ENCODE measurements at places on chromosomes 7 and 10.

- DNase-seq, result no peak
These were observed 164.6 kb downstream of the PTPRN2 start for GRCh38 chr7:158422887-158423560.

- no peak for DNase-seq
These were observed 48.8 kb upstream of the OPTN start for GRCh38 chr10:13051126-13051694.

- no peak for DNase-seq
These were observed 1023.6 kb downstream of the XPNPEP1 start for GRCh38 chr10:108899670-108900069.

- DNase-seq, result peak; percentile 72
These were observed 52.1 kb upstream of the JCAD start for GRCh38 chr10:30111340-30112022.

DNA sequence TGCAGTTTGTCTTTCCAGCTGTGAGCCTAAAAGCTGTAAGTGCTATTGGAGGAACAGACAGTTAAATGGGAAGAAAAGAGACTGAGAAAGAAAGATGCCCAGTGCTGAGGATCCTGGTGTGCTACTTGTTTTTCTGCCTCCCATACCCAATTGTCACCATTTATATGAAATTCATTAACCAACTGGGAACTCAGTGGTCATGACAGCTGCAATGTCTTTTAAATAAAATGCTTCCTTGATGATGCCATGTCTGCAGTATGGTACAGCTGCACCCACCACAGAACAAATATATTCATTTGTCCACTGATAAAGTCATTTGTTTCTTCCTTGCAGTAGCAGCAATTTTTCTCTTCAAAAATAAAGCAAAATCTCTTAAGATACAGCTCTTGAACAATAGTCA lies 15.6 kb upstream of the RTKN2 start:
- DNase-seq, result no peak

- no peak for DNase-seq
These were observed 57.7 kb upstream of the COMTD1 start for GRCh38 chr10:75293446-75293820.

GRCh38 chr10:124693801-124694416 lies 50.3 kb downstream of the FAM53B start:
- no peak for DNase-seq

DNA sequence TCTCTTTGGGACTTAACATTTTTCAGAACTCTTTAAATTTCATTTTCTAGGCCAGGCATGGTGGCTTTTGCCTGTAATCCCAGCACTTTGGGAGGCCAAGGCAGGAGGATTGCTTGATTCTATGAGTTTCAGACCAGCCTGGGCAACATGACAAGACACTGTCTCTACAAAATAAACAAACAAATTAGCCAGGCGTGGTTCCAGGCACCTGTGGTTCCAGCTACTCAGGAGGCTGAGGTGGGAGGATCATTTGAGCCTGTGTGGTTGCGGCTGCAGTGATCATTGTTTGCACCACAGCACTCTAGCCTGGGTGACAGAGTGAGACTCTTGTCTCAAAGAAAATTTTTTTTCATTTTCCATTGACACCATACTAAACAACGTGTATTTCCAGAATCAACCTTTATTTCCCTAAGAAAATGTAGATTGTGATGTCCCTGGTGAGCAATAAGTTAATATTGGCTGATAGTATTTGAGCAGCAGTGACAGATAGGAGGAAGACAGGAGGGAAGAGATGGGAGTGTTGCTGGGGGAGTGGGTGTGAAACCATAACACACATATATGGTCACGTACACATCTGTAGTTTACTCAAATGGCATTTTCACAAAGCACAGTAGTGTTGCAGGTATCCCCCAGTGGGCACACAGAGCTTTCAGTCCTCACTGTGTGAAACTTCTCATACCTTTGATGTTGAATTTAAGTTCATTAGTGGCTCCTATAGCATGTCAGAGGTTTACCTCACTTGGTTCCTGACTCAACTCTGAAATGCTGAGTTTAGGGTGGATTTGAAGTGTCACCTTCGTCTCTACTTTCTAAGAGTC lies 205.6 kb downstream of the AUTS2 start:
- no peak for DNase-seq

GRCh38 chr7:24279512-24279911 lies 4.5 kb upstream of the NPY start:
- no peak for DNase-seq

GRCh38 chr10:133442191-133442966 lies 11.4 kb upstream of the SCART1 start:
- DNase-seq, result no peak

GRCh38 chr7:66413379-66414114 lies 208.4 kb downstream of the TPST1 start:
- peak; percentile 95 for DNase-seq

DNA sequence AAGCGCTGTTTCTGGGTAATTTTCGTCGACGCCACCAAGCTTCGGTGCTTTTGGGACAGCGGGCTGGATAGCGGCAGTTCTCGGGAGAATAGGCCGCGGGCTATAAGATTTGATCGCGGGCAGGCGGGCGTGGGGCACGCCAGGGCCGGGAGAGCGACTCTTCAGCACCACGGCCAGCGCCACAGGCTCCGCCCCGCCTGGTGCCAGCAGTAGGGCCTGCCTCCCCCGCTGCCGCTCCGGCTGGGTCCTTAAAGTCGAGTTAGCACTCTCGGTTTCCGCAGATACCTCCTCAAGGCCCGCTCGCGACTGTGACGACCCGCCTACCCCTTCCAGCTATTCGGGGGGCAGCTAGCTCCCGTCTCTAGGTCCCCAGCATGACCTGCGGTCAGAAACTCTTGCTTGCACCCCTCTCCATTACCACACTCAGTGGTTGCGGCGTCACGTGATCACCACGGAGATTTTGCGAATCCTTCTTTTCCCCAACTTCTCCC lies 9.4 kb downstream of the NXPH1 start:
- DNase-seq, result peak; percentile 75

- DNase-seq, result no peak
These were observed 109.3 kb downstream of the SPAG6 start for GRCh38 chr10:22454634-22455033.

DNA sequence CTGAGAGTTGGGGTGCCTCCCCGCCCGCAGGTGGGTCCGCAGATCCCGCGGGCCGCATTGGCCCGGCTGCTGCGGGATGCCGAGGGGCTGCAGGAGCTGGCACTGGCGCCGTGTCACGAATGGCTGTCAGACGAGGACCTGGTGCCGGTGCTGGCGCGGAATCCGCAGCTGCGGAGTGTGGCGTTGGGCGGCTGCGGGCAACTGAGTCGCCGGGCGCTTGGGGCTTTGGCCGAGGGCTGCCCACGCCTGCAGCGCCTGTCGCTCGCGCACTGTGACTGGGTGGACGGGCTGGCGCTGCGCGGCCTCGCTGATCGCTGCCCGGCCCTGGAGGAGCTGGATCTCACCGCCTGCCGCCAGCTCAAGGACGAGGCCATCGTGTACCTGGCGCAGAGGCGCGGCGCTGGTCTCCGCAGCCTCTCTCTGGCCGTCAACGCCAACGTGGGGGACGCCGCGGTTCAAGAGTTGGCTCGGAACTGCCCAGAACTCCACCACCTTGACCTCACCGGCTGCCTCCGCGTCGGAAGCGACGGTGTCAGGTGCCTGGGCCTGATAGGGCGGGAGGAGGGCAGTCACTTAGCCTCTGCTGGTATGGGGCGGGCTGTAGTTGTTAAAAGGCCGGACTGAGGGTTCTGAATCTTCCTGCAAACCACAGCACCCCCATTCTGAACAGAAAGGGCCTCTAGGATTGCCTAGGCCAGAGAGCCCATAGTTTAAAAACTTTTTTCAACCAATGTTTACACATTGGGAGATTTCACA lies 1.3 kb downstream of the FBXL15 start:
- DNase-seq, result no peak

DNA sequence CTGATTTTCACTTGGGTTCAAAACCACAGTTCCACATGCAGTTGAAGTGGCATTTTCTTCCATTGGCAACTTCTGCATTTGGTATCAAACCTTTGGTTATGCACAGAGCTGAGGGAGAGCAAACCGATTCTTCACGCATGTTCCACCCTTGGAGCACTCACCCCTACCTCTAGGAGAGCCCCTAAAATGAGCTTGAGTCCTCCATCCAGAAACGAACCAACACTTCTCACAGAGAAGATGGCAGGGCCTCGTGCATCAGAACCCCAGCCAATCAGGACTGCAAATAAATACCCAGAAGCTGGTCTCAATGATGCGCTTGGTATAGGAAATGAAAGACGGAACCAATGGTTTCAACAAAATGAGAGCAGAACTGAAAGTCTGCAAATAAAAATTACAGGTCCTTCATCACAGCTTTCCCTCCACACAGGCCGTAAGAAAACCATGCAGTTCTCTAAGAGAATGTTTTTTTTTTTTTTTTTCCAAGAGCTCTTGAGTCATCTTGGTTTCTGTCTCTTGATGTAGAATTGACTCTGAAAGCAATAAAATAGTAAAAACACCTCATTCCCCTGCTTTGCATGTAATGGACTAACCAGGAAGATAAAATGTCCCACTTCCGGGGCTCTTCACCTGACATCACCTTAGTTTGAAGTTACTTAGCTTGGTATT lies 23.9 kb downstream of the KLF6 start:
- no peak for DNase-seq

DNA sequence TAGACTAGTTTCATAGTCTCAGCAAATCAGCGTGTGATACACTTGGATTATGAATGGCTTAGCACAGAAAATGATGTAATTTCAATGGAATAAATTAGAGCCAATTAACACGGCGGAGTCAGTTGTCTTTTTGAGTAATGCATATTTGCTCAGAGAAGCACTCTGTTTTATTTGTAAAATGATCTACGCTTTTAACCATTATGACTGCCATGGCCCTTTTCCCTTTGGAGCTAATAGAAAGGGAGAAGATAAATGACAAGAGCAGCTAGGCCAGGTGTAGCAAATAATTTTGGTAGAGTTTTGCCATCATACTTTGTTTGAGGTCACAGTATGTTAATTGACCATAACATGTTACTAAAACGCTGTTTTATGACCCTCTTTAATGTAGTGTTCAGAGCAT lies 86.8 kb downstream of the GPR158 start:
- DNase-seq, result no peak

- DNase-seq, result peak; percentile 11
These were observed 137.3 kb upstream of the FRMD4A start for GRCh38 chr10:14468023-14468441.

DNA sequence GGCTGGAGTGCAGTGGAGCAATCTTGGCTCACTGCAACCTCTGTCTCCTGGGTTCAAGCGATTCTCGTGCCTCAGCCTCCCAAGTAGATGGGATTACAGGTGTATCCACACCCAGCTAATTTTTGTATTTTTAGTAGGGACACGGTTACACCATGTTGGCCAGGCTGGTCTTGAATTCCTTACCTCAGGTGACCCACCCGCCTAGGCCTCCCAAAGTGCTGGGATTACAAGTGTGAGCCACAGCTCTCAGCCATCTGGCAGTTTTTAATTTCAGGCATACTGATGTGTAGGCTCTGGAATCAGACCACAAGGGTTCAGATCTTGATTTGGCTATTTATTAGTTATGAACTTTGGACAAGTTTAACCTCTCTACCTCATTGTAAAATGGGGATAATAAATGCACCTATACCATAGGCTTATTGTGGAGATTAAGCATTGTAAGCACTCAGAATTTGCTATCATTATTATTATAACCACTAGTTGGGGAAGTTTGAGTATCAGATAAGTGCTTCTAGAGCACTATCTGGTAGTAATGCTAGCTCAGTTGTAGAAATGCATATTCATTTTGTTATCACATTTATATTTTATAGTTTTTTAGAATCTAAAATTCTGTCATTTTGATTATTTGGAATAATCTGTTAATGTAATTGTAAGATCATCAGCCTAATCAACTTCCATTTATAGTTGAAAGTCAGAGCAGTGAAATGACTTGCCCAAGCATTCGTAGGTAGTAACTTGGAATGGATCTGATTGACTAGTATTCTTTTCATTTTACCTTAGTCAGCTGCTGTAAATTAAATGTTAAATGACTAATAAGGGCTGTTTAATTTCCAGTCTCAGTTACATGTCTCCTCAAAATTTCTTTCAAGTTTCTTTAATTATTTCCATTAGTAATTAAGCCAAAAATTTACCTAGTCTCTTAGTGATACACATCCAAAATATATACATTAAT lies 22.5 kb downstream of the KMT2E start:
- no peak for DNase-seq

DNA sequence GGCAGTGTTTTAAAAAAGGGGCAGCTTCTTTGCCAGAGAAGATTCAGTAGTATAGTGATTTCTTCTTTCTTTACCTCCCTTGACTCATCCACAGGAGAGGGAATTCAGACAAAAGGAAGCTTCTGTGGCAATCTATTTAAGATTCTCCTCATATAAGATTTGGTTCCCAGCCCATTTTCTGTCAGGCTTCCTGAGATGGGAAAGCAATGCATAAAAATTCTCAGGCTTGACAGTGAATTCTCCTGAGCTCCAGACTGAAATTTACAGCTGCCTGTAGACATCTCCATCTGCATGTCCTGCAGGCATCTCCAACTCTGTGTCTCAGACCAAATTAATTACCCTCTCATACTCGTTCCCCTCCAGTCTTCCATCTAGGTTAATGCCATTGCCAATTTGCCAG lies 72.8 kb downstream of the TSPAN12 start:
- no peak for DNase-seq

DNA sequence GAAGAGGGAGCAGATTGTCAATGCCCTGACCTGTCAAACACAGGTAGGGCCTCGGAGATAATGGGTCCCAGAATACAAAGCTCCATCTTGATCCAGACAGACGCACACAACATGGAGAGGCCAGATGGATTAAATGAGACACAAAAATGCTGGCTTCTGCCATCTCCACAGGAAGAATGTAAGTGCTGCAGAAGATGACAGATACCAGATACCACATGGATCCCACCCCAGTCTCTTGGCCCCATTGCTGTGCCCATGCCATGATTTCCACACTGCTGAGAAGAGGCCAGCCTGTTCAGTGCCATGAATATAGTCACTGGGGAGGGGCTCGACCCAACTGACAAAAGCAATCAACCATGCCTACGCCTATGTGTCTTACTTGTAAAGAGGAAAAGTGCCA lies 487.9 kb downstream of the PARD3 start:
- no peak for DNase-seq

DNA sequence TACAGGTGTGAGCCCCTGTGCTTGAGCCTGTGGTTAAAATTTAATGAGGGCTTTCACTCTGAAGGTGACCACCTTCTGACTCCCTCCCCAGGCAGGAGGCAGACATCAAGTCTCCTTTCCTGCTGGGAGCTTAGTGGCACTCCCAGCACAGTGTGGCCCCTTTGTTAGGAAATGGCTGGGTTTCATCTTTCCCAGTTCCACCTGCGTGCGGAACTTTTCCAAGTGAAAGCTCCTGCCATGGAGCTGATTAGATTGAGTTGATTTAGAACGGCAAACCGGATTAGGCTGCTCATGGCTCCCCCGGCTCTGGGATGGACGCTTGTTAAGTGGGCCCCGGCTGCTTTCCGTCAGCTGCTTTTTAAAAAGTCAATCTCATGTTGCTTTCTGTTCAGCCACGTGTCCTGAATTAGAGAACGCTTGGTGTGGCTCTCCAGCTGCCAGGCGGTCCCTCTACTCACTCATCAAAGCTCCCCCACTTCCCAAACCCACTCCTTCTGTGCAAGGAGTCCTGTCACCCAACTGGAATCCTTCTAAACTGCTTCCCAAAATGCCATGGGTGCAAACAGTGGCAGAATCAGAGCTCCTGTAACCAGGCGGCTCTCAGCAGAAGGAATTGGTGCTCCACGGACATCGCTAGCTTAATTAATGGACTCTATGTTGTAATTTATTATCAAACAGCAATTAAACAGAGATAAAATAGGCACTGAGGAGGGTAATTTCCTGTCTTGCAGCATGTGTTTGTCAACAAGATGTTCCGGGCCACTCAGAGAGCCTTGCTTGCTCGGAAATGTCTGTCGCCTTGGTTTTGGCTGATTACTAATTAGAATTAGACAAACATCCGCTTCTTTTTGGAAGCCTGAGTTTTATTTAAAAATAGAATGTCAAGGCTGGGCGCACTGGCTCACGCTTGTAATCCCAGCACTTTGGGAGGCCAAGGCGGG lies 551.2 kb downstream of the GALNT17 start:
- DNase-seq, result no peak
